ENCODE measurements at places on chromosomes 3 and 15.

GRCh38 chr3:146772211-146772743 lies 167.1 kb upstream of the PLSCR5 start:
- H3K4me3 ChIP-seq: no peak overlapping the region
- no peak overlapping the region for H3K27ac ChIP-seq
- DNase-seq: no peak

DNA sequence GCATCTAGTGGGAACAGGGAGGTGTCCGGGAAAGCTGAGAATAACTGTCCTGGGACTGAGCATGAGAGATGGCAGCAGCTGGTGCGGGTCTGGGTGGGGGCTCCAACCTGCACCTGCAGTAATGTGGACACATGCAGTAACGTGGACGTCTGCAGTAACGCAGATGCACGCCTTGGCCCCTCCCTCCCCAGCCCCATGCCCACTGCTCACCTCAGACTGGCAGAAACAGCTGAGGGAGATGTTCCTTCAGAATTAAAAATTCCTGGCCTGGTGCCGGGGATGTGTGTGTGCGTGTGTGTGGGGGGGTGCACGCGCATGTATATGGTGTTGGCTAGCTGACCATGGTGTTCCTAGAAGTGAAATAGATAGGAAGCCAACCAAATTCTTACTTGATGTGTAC lies 86.7 kb upstream of the OXTR start:
- H3K27ac ChIP-seq: no peak overlapping the region
- no peak overlapping the region for H3K4me3 ChIP-seq
- no peaks in the 10 kb centered on the region for H3K36me3 ChIP-seq
- no peaks in the 10 kb centered on the region for H3K4me1 ChIP-seq

- H3K36me3 ChIP-seq: no peaks in the 10 kb centered on the region
- DNase-seq: no peak
- no peak overlapping the region for H3K27ac ChIP-seq
- no peaks in the 10 kb centered on the region for H3K27me3 ChIP-seq
- peaks cover 26% of the 10 kb centered on the region for H3K4me1 ChIP-seq
Observed at GRCh38 chr3:62723914-62724217, 151.3 kb downstream of the CADPS start.

- peaks cover 39% of the 10 kb centered on the region for H3K27me3 ChIP-seq
- H3K27ac ChIP-seq: no peak within 1 kb of the TSS
- H3K36me3 ChIP-seq: peaks cover 6% of the 10 kb centered on the region
- peak; percentile 71 for DNase-seq
- H3K4me1 ChIP-seq: peaks cover 4% of the 10 kb centered on the region
Observed at GRCh38 chr15:55588070-55588814, at the start of gene PYGO1. TSS of gene PYGO1 (minus strand) at chr15:55588345. CDS start at chr15:55587883, 462 bp downstream.

DNA sequence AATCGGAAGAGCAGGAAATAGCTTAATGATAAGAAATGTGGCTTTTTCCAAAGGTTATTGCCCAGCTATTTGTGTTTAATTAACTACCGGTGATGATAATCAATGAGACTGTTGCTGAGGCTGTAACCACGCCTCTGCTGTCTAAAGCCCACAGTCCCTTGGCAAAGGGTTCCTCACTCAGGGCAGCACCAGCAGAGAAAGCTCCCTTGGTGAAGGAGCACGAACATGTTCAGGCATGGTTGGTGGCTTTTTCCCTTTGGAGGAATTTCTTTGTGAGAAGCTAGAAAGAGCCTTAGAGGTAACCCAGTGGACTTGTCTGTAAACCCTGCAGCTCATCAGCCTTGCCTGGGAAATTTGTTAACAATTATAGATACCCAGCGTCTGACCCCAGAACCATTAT lies 7.5 kb upstream of the ST6GAL1 start:
- H3K27ac ChIP-seq: no peak overlapping the region
- no peak overlapping the region for H3K4me3 ChIP-seq
- no peak for DNase-seq
- no peaks in the 10 kb centered on the region for H3K4me1 ChIP-seq
- H3K36me3 ChIP-seq: no peaks in the 10 kb centered on the region

- no peak overlapping the region for H3K4me3 ChIP-seq
- H3K36me3 ChIP-seq: peaks cover 1% of the 10 kb centered on the region
- peak overlapping the region; percentile 2 for H3K27ac ChIP-seq
- peaks cover 10% of the 10 kb centered on the region for H3K4me1 ChIP-seq
- no peaks in the 10 kb centered on the region for H3K27me3 ChIP-seq
Observed at GRCh38 chr3:41853540-41854196, 108.2 kb downstream of the ULK4 start.

DNA sequence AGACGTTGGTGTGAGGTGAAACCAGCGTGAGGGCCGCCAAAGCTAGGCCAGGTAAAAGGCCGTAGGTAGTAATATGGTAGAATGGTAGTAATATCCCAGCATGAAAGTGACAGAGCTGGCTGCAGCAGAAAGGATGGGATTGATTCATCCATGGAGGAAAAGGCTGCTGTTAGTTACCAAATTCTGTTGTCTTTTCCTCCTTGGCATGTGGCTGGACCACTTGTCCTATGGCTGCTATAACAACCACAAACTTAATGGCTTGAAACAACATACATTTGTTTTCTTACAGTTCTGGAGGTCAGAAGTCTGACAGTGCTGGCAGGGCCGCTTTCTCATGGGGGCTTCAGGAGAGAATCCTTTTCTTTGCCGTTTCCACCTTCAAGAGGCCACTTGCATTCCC lies 47.8 kb upstream of the CHST2 start:
- H3K27me3 ChIP-seq: peaks cover 2% of the 10 kb centered on the region
- peak overlapping the region; percentile 28 for H3K27ac ChIP-seq
- H3K36me3 ChIP-seq: peaks cover 13% of the 10 kb centered on the region
- no peak overlapping the region for H3K4me3 ChIP-seq

GRCh38 chr3:12465836-12466225 lies 18.4 kb upstream of the TSEN2 start:
- H3K4me3 ChIP-seq: no peak overlapping the region
- H3K27me3 ChIP-seq: no peaks in the 10 kb centered on the region

DNA sequence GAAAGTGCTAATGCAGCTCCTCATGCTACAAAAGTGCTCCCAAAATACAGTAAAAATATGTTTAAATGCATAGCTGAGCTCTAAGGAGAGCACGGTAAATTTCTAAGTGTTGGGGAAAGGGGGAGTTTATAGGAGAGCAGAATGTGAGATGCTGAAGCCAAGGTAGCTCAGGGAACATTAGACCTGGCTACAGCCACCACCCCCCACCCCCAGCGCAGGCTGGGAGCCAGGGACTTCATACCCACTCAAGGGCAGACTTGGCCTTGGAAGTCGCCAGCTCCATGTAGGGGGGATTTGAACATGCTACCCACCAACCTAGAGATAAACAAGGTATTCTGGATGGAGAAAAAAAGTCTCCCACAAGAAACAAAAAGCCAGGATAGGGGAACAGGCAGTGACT lies 142.2 kb downstream of the MEGF11 start:
- no peaks in the 10 kb centered on the region for H3K27me3 ChIP-seq
- DNase-seq: no peak
- H3K27ac ChIP-seq: no peak overlapping the region
- H3K4me1 ChIP-seq: peaks cover 28% of the 10 kb centered on the region
- no peak overlapping the region for H3K4me3 ChIP-seq

DNA sequence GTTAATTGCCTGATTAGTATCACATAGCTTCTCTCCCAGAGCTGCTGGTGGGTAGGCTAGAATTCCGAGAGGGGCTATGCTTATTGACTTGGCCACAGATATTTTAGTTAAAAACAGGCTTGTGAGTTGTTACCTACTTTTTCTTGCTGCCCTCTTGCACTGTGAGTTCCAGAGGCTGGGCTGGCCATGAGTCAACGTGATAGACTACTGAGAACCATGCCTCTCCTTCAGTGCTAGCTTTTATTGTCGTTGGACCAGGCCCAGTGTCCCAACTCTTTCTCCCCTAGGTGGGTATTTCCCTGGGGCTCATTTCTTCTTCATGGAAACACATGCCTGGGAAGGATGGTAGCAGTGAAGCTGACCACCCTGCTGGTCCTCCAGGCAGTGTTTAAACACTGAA lies 20.4 kb upstream of the PCOLCE2 start:
- H3K27me3 ChIP-seq: no peaks in the 10 kb centered on the region
- 0 out of 2 replicates have a peak, but pooled peaks cover 3% of the 10 kb centered on the region for H3K4me1 ChIP-seq
- DNase-seq: no peak
- H3K4me3 ChIP-seq: no peak overlapping the region

GRCh38 chr3:157174290-157174648 lies 14.3 kb upstream of the CCNL1 start:
- H3K27ac ChIP-seq: peak overlapping the region; percentile 99
- H3K36me3 ChIP-seq: peaks cover 16% of the 10 kb centered on the region
- H3K27me3 ChIP-seq: no peaks in the 10 kb centered on the region
- DNase-seq: no peak
- peak overlapping the region; percentile 86 for H3K4me3 ChIP-seq
- H3K4me1 ChIP-seq: peaks cover 11% of the 10 kb centered on the region

DNA sequence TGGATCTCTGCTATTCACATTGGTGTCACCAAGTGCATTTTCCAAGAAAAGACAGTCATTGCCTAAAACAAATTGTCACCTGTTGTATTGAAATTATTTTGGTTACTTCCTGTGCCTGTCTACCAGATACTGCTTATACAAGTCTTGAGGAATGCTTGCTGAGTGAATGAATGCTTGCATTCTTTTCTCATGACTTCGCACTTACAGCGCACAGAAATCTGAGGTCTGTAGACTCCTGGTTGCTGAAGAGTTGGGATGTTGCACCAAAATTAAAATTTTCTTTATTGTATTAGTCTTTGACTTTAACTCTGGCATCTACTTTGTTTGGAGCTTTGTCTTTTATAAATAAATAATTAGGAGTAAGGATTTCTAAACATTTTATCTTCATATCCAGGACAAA lies 28.4 kb downstream of the SH3GL3 start:
- DNase-seq: no peak
- H3K4me3 ChIP-seq: no peak overlapping the region
- H3K27ac ChIP-seq: no peak overlapping the region
- no peaks in the 10 kb centered on the region for H3K27me3 ChIP-seq
- H3K36me3 ChIP-seq: peaks cover 5% of the 10 kb centered on the region

DNA sequence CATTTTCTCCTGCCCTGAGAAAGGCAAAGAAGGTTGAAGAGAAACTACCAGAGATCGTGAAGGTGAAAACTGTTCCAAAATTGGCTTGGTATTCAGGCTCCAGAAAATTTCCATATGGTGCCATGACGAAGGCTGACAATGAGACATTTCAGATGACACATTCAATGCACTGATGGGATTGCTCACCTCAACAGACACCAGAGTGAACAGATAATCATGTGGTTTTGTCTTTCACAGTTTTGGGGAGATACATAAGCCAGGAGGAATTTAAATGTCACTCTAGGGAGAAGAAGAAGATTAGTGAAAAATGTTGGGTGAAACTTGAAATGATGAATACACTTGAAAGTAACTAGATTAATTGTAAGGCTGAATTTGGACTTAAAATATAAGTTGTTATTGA lies 339.7 kb upstream of the EPHA3 start:
- no peak overlapping the region for H3K4me3 ChIP-seq
- H3K36me3 ChIP-seq: no peaks in the 10 kb centered on the region
- H3K27me3 ChIP-seq: no peaks in the 10 kb centered on the region
- H3K4me1 ChIP-seq: no peaks in the 10 kb centered on the region
- DNase-seq: no peak

DNA sequence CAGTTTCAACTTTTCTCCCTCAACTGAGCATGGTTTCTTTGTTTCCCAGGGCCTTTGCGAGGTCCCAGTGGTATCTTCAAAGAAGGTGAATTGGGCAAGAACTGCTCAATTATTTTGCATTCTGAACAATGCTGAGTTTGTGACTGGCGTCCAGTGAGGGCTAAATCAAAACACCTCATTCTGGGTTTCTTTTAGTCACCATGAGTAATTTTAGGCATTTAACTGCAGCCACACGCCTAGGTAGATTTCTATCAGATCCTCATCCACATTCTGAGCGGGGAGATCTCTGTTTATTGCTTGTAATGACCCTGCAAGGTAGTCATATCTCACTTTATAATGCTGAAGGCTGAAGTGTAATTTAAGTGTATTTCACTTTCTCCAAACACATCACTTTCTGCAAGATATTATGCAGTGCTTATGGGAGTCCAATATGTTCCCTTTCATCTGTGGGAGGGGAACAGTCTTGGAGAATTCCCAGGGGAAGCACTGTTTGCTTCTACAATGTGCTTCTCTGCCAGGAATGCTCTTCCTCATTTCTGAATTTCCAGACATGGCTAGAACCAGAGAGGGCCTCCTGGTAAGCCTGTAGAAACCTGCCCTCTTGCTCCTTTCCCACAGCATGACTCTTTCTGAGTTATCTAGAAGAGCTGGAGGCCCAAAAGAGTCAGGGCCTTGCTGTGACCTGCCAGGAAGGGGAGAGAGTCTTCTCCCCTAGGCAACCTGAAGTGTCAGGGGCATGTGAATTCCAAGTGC lies 91.7 kb downstream of the FRMD4B start:
- no peak overlapping the region for H3K27ac ChIP-seq
- DNase-seq: no peak
- H3K4me3 ChIP-seq: no peak overlapping the region
- peaks cover 50% of the 10 kb centered on the region for H3K4me1 ChIP-seq

- no peaks in the 10 kb centered on the region for H3K36me3 ChIP-seq
- H3K4me1 ChIP-seq: peaks cover 44% of the 10 kb centered on the region
- H3K4me3 ChIP-seq: peak overlapping the region; percentile 63
Observed at GRCh38 chr3:58584690-58585004, 7.5 kb upstream of the FAM107A start.

- H3K27ac ChIP-seq: no peak overlapping the region
- H3K4me1 ChIP-seq: no peaks in the 10 kb centered on the region
- H3K4me3 ChIP-seq: no peak overlapping the region
- H3K36me3 ChIP-seq: peaks cover 38% of the 10 kb centered on the region
Observed at GRCh38 chr3:38374221-38374620, 27.6 kb downstream of the XYLB start.

DNA sequence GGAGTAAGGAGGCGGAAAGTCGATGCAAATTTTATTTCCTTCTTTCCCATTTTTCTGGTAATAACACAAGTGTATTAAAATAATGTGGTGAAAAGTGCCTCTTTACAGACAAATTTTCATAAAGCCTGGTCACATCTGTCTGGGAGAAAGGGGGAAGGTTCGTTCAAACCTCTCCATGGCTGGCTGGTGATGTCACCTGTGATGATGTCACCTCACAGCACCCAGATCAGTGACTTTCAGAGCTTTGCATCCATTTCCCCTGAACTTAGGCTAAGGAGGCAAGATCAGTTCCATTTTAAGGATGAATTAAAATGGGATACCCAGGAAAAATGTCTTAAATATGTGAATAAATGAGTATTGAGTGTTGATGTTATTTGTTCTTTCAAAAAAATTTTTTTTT lies 34.1 kb downstream of the ATP10A start:
- H3K4me1 ChIP-seq: peaks cover 6% of the 10 kb centered on the region
- no peaks in the 10 kb centered on the region for H3K27me3 ChIP-seq
- H3K36me3 ChIP-seq: no peaks in the 10 kb centered on the region

- DNase-seq: no peak
- H3K27ac ChIP-seq: no peak overlapping the region
- H3K4me3 ChIP-seq: peak overlapping the region; percentile 49
- H3K27me3 ChIP-seq: no peaks in the 10 kb centered on the region
- H3K36me3 ChIP-seq: no peaks in the 10 kb centered on the region
- H3K4me1 ChIP-seq: no peaks in the 10 kb centered on the region
Observed at GRCh38 chr3:192570821-192571791, 156.2 kb downstream of the FGF12 start.

- H3K4me1 ChIP-seq: peaks cover 4% of the 10 kb centered on the region
- no peaks in the 10 kb centered on the region for H3K27me3 ChIP-seq
- H3K4me3 ChIP-seq: no peak overlapping the region
- DNase-seq: no peak
Observed at GRCh38 chr3:14757153-14757700, 61.5 kb upstream of the FGD5 start.

GRCh38 chr3:71991681-71992080 lies 206.7 kb upstream of the PROK2 start:
- peaks cover 10% of the 10 kb centered on the region for H3K36me3 ChIP-seq
- H3K27me3 ChIP-seq: no peaks in the 10 kb centered on the region
- H3K27ac ChIP-seq: no peak overlapping the region
- peaks cover 25% of the 10 kb centered on the region for H3K4me1 ChIP-seq

- no peak for DNase-seq
- peaks cover 11% of the 10 kb centered on the region for H3K27me3 ChIP-seq
- peak overlapping the region; percentile 77 for H3K4me3 ChIP-seq
- H3K36me3 ChIP-seq: no peaks in the 10 kb centered on the region
- peaks cover 22% of the 10 kb centered on the region for H3K4me1 ChIP-seq
Observed at GRCh38 chr3:42014458-42014920, 52.6 kb upstream of the ULK4 start.

Data from WTC11 (cell line).